ENCODE measurements at places on chromosomes 1 and 21.

DNA sequence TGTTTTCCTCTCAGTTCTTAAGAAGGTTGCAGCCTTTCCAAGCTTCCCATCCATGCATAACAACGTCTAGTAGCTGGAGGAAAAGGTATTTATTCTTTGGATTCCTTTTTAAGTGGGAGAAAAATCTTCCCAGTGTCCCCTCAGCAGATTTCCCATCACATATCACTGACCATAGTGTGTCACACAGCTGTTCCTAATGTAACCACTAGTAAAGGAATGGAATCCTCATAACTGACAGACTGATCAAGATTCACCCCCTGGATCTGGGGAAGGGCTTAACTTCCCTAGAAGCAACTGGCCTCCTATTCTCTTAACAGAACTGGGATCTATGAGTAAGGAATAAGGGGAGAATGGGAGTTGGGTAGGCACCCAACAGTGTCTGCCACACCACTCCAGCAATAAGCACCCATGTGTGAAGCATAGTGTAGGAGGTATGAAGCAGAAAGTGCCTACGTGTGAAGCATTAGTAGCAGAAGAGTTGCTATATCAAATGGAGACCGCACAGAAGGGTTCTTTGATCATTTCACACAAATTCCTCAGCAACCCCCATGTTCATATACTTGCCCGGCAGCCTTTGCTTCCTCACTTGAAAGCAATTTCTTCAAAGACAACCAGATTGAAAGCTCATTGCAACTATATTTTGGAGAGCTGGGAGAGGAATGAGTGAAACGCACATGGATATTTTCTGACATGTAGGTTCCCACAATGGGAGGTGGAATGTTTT is 28.2 kb upstream of the DNAH14 start:
- no peak for DNase-seq

DNA sequence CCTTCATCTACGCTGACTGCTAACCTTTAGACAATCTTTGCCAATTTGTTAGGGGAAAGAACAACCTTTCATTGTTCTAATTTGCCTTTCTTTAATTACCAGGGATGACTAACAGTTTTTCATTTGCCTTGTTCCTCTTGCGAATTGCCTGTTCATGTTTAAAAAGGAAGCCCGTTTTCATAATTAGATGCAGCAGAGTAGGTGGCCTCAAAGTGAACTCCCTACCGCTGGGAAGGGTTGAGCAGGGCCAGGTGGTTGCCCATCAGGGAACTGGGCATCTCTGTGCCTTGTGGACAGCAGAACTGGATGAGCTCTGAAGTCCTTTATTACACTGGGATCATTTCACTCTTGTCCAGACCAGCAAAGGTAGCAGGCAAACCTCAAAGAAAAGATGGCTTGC is 59.0 kb downstream of the HIVEP3 start:
- peak; percentile 19 for DNase-seq

- DNase-seq, result no peak
Observed at GRCh38 chr1:213409971-213410370, 358.9 kb downstream of the RPS6KC1 start.

DNA sequence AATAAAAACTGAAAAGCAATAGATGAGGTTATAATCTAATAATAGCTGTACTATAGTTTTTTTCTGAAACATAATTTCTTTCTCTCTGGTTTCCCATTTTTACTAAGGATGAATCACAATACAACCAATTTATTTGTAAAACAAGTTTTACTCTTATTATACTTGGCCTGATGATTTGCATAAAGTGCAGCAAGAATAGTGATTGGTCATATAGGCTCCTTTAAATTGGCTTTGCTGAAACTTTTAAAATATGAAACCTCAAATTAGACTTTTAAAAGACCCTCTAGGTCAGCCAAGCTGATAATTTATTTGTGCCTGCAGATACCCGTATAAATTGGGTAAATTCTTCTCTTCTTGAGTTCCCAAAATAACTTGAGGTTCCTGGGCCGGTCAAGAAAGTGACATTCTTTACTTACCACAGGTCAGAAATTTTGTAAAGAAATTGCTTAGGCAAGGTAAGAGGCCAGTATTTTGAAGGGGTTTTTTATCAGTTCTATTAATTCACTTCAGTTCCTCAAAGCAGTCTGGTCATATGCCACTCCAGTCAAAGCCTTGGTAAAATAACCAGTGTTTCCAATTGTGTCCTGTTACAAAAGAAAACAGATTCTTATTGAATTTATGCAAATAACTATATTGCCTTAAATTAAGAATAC is 76.1 kb downstream of the C21orf91 start:
- DNase-seq, result no peak

- DNase-seq, result no peak
Observed at GRCh38 chr1:110673805-110674336, 869 bp downstream of the KCNA3 start.

DNA sequence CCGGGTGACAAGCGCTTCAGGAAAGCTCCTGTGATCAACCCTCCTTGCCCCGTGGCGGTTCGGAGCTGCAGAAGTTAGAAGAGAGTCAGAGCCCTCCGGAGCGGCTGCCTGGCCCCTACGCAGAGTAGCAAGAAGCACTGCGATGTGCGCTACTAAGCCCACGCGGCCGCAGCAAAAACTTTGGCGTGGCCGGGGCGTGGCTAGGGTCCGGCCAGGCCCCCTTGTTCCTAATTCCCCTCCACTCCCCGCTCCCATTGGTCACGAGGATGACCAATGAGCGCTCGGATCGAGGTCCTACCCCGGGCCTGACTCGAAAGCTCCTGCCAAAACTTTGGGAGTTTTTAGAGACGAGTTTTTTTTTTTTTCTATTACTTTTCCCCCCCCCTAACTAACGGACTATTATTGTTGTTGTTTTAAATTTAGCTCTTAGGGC is at the start of gene HLX:
TSS of gene HLX (plus strand) at position 368 of the 433 bp plus-strand sequence. CDS start 415 bp downstream, outside the sequence.
- DNase-seq, result peak; percentile 96

GRCh38 chr1:22639286-22639685 is 2.9 kb downstream of the C1QA start:
- no peak for DNase-seq

GRCh38 chr1:38586993-38587646 is 272.5 kb downstream of the RRAGC start:
- peak; percentile 55 for DNase-seq

- DNase-seq, result no peak
Observed at GRCh38 chr1:56107275-56107638, 472.1 kb downstream of the PLPP3 start.
